ENCODE measurements at places on chromosomes 7 and 10.

- no peak for DNase-seq
Observed at GRCh38 chr10:103079100-103079499, 114.0 kb downstream of the NT5C2 start.

DNA sequence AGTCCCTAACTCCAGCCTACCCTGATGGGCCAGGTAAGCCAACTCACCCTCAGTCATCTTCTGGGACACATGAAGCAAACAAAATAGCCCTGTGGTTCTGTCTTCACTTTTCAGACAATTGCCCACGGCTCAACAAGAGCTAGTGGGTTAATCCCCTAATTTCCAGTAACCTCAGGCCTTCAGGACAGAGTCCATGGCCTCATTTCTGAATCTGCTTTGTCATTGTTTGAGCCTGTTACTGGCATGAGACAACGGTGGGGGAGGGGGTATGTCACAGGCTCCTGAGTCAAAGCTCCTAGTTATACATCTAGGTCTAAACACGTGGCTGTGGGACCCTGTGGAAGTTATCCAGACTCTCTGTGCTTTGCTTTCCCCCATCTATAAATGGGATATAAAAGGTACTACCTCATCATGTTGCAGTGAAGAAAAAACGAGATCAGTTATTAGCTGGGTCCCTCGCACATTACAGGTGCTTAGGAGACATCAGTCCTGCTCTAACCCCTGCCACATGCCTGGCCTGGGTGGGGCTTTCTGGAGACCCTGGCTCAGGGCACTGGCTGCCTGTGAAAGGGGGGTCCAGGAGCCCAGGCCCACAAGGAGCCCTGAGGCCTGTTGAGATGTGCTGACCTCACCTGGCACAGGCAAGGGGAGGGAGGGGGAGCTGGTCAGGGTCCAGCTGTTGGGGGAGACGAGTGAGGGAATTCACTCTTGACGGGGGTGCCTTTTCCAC is 16.5 kb downstream of the MAT1A start:
- DNase-seq: no peak

GRCh38 chr10:37679465-37679864 is 177.9 kb downstream of the ZNF248 start:
- DNase-seq: no peak

DNA sequence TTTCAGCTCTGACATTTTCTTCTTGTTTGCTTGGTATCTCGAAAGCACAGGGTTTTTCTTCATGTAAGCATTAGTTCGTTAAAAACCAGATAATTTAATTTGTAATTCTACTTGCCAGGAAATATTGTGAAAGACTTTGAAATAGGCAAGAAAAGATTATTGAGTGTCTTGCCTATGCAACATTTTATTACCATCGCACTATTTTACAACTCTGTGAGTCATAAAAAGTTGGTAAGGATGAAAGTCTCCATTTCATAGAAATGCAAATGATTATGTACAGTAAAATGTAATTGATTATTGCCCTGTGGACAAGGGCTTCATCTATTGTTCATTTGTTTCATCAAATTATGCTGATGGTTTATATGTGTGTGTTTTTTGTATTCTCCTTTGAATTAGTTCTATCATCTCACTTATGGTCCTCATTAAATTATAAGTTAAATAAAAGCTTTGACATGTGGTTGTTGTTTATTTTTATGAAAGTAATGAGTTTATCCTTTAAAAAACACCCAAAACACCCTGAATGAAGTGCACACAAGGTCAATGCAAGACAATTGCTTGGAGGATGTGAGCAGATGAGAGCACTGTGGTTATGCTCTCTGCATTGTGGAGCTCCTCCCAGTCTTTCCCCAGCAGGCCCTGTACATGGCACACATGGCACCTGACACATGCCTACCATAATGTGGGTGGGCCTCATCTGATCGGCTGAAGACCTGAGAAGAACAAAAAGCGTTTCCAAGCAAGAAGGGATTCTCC is 230.8 kb downstream of the CXCL12 start:
- no peak for DNase-seq

- DNase-seq: no peak
Observed at GRCh38 chr10:35460852-35461460, 124.6 kb downstream of the CCNY start.

Data from GM13977 (cell line).